ENCODE measurements at places on chromosomes 11 and 22.

DNA sequence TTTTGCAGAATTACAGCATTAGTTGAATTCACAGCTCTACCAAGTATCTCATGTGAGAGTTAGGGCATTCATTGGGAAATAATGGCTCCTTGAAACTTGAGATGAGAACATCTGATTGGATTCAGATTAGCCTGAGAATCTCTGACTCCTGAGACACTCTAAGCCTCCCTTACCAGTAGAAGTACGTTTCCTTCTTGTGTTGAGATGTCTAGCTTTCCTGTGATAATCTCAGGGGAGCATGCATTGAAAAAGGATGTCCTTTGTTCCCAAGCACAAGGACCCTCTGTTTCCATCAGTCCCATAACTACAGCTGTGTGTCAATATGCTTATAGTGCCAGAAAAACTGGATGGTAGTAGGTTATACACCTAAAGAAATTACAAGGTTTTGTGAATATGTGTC is 35.2 kb upstream of the RDX start:
- no peak for DNase-seq

GRCh38 chr11:75715688-75716087 is 1.9 kb upstream of the MOGAT2 start:
- DNase-seq: no peak

- DNase-seq: no peak
Measured at GRCh38 chr11:13595166-13595565, 73.3 kb upstream of the FAR1 start.

DNA sequence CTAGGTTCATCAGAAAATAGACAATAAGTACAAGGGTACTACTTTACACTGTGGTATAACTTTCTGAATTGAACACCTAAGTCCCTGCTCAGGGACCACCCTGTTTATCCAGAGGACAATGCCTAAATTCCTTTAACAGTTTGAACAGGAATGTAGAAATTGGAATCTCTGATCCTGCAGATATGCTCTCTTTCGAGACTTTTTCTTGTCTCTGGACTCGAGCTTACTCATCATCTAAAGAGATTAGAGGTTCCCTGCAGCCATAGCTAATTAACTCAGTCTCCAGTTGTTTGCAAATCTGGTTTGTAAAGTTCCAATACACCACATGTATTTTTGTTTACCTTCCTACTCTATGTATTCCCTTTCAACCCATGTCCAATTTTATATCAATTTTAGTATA is 1.0 kb downstream of the HOATZ start:
- no peak for DNase-seq

DNA sequence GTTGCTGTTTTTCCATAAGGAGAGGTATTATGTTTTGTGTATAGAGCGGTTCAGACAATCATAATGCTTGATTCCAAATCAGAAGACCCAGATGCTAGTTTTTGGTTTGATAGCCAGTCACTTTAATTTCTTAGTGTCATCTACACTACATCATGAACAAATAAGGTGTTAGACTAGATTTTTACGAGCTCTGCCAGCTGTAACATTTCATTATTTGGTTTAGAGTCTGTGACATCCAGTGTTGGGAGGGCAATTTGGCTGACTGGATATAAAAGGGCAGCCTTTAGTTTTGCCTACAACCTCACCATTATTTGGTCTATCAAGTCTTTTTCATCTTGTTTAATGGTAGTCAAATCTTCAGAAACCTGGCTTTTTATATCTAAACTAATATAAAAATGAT is 30.2 kb upstream of the FBXO3 start:
- DNase-seq: no peak

DNA sequence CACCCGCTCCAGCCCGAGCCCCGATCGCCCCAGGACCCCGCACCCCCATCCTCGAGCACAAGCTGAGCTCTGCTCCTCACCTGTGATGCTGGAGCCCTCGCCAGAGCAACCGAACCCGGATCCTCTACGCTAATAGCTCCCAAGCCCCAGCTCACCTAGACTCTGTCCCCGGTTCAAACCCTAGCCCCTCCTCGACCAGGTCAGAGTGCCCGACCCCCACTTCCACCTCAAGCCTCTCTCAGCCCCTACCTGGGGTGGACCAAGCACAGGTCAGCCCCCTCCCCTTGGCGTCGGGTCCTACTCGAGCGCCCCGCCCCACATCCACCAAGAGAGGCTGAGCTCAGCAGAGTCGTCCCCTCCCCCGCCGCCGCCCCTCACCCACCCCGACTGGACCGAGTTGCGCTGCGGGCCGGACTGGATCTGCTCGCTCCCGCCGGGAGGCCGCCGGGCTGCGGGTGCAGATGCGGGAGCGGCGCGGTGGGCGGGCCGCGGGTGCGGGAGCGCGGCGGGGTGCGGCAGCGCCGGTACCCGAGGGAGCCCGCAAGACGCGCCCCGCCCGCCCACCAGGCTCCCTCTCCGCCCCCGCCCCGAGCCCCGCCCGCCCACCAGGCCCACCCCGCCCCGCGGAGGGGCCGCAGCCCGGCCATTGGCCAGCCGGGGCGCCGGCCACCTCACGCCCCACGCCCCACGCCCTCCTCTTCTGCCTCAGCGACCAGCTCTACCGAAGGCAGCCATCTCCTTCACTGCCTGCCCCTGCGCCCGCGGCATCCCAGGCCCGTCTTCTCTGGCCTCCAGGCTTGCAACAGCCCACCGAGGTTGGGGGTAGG is 577 bp upstream of the DKK3 start:
- no peak for DNase-seq

DNA sequence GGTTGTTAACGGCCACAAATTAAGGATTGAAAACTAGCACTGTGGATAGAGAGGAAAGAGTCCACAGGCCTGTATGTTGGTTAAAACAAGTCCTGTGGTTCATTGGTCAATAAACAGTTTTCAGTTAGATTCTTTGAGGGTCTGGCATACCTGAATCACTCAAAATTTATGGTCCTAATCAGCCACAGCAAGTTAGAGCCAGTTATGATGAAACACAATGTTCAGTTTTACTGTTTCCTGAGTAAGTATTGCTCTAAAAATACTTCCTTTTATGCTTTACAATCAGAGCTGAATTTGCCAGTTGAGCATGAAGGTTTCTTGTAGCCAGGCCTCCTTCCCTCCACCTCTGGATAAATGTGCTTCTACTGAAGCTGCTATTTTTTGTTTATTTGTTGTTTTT is 12.9 kb upstream of the CAT start:
- DNase-seq: no peak

- DNase-seq: no peak
Measured at GRCh38 chr22:32625985-32626384, 151.4 kb downstream of the FBXO7 start.

DNA sequence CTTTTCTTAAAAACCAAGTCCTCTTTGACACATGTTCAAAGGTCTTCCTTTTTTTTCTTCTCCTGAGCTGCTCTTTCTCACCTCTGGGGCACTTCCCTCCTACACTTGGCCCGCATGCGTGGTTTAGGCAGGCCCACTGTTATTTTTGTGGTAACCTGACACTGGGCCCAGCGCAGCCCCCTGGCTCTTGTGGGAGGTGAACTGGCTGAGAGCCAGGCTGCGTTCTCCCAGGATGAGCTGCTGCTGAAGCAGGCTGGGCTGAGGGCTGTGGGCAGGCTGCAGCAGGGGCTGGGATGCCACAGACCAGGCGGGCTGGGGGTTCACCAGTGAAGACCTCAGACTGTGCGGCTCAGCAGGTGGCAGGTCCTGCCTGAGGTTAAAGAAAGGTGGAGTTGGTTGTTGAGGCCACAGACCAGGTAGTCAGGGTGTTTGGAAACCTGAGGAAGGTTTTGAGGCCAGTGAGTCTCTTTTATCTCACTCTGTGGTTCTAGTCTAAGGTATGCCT is 72.4 kb downstream of the TEAD1 start:
- DNase-seq: no peak

DNA sequence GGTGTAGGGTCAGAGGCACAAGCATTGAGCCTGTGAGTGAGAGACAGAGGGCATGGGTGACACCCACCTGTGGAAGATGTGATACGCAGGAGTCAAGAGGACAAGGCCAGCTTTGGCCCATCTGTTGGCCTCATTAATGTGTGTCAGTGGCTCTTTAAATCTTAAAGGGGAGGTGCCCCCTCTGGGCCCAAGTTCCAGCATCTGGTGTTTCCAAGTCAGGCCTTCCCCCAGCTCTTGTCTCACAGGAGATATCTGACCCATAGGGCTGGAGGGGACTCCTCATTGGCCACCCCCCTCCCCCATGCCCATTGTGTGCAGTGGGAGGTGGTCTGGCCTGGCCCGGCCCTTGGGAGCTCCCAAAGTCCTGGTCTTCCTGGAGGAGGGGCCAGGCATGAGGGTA is 8.9 kb downstream of the KCNK7 start:
- no peak for DNase-seq

GRCh38 chr11:120303004-120303637 is 22.0 kb upstream of the TLCD5 start:
- no peak for DNase-seq

DNA sequence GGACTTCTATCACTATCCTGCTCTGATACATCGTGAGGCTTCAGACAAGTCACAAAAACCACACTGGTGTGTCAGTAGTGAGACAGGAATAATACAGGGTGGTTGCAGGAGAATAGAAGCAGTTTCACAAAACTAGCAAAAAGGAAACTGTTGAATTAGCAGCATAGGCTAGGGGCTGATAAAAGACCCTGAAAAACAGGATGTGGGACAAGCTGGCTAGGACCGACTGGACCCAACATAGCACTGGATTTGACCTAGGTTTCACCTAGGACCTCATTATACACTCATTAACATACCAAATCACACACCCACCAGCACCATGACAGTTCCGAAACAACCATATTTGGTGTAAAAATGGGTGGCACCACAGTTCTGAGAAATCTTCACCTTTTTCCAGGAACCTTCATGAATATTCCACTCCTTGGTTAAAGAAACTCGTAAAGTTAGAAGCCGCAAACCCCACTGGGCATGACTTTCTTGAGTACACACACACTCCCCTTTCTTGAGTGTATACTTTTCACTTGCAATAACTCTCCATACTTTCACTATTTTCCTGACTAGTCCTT is 76.2 kb downstream of the SLC1A2 start:
- no peak for DNase-seq

DNA sequence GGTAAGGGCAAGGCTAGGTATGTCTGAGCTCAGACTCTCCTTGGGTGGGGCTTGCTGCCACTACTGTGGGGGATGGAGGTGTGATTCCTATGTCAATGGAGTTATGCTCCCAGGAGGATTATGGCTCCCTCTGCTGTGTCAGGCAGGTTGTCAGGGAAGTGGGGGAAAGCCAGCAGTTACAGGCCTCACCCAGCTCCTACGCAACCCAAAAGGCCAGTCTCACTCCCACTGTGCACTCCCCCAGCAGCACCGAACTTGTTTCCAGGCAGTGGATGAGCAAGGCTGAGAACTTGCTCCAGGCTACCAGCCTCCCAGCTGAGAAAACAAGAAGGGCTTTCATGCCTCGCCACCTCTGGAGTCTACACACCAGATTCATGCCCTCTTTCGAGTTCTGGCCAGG is 18.2 kb downstream of the C11orf91 start:
- DNase-seq: no peak

DNA sequence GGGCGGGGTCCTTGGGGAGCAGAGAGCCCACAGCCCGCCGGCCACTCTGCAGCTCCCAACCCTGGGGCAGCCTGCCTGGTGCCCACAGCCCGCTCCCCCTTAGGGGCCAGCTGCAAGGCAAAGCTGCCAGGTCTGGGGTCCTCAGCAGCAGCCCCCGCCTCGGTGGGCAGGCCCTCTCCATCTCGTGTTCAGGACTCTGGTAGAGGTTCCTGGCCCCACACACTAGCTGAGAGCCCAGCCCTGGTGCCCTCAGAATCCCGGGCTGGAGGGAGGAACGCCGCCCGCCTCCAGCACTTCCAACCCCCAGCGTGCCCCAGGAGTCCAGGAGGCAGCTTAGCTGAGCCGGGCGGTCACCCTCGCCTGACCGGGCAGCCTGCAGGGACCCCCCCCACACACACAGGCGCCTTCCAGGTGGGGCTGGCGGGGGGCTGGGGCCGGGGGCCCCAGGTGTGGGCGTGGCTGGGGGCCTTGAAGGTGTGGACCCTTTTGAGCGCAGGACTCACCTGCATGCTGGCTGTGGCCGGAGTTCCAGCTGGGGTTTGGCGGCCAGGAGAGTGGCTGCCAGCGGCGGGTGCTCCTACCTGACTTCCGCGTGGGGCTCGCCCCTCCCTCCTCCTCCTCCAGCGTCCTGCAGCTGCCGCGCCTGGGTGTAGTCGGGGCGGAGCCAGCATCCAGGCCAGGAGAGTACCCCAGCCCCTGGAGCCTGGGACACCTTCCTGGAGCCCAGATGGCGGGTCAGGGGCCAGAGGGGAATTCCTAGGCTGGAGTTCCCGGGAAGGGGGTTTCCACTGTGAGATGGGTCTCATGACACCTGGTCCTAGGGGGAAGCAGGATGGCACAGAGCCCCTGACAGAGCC is at the start of gene ANO9:
TSS of gene ANO9 (minus strand) at position 594 of the 857 bp plus-strand sequence. CDS start at position 509, 85 bp downstream.
- no peak for DNase-seq

DNA sequence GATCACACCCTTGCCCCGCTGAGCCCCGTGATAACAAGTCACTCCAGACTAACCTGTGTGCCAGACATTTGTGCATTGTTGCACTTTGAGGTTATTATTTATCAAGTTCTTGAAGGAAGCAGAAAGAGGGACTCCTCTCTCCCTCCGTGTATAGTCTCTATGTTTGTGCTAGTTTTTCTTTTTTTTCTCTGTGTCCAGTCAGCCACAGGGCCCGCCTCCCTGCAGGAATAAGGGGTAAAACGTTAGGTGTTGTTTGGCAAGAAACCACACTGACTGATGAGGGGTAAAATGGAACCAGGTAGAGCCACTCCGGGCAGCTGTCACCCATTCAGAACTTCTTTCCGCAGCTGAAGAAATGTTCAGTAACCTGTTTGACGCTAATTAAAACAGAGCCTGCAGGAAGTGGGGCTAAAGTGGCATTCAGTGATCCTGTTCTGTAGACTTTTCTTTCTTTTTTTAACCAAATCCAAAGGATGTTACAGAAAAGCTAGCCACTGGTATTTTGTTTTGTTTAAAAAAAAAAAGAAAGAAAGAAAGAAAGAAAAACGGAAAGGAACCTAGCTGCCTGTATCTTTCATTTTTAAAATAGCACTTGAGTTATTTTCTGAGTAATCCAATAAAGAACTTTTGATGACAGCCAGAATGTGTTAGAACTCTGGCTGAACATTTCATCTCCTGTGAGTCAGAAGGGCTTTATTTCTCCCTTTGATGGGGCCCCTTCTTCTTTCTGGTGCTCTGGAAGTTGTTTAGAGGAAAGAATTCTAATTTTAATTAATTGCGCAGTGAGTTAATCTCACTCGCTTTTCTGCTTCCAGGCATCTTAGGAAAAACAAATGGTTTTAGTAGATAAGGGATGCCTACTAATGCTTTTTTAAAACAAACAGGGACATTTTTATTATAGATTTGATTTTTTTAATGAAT is 58.2 kb downstream of the COMMD9 start:
- DNase-seq: no peak

DNA sequence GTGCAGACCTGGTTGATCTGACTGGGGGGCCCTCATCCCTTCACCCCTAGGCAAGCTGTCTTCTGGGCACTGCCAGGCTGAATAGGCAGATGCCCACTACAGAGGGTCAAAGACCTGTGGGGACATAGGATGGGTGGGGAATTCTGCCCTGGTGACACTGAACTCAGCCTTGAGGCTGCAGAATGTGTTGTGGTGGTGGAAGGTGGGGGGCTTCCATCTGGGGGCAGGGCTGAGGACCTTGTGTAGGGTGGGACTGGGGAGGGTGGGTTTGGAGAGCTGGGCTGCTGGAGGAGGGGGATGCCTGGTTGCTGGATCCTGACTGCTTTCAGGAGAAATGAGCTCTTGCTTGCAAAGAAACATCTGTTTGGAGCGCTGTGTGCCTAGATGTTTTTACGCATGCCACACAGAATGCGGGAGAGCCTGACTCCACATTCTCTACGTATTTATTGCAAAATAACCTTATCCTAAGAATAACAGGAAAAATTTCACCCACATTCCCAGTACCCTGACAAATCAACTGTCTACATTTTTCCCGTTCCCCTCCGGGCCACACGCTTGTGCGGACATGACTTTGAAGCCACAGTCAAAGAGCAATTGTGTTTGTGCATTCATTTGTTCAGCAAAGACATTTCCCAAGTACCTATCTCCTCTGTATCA is 18.3 kb downstream of the SMIM38 start:
- no peak for DNase-seq
